ENCODE measurements at places on chromosomes 13 and 19.

GRCh38 chr19:7242601-7243258, 51.5 kb downstream of the INSR start:
- no peak for DNase-seq

DNA sequence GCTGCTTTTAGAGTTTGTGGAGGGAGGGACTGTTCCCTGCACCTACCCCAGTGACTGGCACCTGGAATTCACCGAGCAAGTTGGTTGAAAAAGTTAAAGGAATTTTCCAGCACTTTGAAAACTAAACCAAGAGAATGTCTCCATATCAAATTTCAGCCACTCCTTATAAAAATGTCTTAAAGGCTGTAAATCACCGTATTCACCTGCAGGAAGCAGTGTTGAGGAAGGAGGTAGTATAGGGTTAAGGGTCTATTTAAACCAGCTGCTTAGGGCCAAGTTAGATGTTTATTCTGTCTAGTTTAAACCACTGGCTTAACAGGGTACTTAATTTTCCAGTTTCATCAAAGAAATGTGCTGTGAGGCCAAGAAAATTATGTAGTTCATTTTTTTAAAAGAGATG, 3.8 kb upstream of the RAB20 start:
- DNase-seq, result no peak

DNA sequence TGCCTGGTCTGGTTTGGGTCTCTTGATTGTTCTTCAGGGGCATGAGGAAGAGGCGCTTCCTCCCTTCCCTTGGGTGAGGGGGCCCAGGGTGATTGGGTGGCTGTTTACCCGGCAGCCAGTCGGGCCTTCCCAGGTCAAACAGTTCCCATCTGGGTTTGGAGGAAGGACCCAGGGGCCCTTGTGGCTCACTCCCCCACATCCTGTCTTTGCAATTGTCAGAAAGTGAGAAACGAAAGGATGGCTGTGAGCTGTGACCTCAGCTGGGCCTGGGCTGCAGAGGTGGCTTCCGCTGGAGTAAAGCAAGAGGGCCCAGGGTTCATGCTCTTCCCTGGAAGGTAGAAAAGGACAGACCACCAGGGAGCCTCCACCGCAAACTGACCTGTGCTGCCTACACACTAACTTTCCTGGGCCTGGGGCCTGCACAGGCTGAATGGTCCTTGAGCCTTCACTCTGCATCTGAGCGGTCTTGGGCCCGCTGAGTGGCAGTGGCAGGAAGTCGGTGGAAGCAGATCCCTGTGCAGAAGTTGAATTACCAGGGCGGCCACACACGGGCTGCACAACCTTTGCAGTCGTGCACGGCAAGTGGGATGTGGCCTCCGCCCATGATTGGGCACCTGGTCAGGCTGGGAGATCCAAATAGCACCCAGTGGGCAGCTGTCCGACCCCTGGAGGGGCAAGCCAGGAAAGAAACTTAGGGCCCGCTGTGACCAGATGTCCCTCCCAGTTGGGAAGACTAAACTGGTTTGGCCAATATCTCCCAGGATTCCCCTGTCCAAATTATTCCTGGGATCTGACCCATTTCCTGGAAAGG, 5.3 kb upstream of the CD79A start:
- DNase-seq, result no peak

- DNase-seq, result no peak
These were observed 341.3 kb downstream of the TEX29 start for GRCh38 chr13:111661776-111662175.

- DNase-seq, result no peak
These were observed 74.9 kb downstream of the LHFPL6 start for GRCh38 chr13:39527961-39528660.

- DNase-seq, result no peak
These were observed 188.1 kb upstream of the PCDH17 start for GRCh38 chr13:57443494-57443893.

DNA sequence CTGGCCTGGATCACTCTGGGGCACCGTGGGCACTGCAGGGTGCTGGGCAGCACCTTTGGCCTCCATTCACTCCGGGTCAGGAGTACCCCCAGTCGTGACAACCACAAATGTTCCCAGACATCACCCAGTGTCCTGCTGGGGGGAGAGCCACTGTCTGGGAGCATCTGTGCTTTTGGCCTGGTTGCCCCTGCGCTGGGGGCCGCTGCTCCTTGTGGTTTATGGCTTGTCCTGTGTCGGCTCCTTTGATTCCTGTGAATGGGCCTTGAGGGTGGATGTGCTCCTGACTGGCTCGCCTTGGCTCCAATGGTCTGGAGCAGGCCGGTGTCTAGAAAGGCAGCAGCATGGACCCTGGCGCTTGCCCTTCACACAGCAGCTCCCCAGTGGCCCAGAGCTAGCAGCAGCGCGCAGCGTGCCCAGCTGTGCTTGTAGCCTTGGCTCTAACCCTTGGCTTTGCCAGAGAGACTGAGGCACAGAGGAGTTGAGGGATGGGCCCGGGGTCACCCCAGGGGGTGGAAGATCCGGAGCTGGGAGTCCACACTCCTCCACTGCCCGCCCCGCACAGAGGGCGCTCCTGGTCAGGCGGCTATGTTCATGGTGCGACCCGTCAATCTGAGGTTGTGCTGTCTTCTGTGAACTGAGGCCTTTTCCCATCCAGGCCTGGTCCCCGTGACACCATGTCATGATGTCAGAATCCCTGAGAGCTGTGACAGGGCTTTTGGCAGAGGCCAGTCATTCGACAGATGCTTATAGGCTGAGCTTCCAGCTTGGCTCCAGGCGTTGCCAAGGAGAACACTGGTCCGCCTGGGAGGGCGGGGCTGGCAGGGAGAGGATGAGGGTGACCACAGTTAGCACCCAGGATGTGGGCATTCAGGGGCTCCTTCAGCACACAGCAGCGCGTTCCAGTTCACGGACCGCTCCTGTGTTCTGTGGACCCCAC, 4.1 kb downstream of the DAZAP1 start:
- DNase-seq, result no peak

DNA sequence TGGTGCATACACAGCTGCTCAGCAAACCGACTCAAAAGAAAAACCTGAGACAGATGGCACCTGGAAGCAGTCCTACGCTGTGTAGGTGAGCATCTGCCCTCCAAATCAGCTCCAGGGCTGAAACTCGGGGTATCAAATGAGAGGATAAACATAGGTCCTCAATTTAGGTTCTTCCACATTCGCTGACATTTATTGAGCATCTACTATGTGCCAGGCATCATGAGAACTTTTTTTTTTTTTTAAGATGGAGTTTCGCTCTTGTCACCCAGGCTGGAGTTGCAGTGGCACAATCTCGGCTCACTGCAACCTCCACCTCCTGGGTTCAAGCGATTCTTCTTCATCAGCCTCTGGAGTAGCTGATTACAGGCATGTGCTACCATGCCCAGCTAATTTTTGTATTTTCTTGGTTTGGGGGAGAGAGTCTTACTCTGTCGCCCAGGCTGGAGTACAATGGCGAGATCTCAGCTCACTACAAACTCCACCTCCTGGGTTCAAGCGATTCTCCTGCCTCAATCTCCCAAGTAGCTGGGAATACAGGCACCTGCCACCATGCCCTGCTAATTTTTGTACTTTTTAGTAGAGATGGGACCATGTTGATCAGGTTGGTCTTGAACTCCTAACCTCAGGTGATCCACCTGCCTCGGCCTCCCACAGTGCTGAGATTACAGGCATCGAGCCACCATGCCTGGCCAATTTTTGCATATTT, 13.4 kb downstream of the QPCTL start:
- DNase-seq, result no peak

- DNase-seq, result no peak
These were observed at the start of gene MLNR for GRCh38 chr13:49220036-49220855. Gene MLNR, plus strand, starts transcription at chr13:49220338. Its CDS starts 0 bp downstream, at chr13:49220338.

GRCh38 chr13:25771202-25771601, 280.6 kb downstream of the SHISA2 start:
- no peak for DNase-seq

GRCh38 chr13:73341748-73342147, 282.9 kb downstream of the KLF5 start:
- no peak for DNase-seq

- DNase-seq, result no peak
These were observed 57.8 kb downstream of the WTIP start for GRCh38 chr19:34539396-34539795.

GRCh38 chr13:102628559-102628958, 31.8 kb downstream of the TPP2 start:
- no peak for DNase-seq

DNA sequence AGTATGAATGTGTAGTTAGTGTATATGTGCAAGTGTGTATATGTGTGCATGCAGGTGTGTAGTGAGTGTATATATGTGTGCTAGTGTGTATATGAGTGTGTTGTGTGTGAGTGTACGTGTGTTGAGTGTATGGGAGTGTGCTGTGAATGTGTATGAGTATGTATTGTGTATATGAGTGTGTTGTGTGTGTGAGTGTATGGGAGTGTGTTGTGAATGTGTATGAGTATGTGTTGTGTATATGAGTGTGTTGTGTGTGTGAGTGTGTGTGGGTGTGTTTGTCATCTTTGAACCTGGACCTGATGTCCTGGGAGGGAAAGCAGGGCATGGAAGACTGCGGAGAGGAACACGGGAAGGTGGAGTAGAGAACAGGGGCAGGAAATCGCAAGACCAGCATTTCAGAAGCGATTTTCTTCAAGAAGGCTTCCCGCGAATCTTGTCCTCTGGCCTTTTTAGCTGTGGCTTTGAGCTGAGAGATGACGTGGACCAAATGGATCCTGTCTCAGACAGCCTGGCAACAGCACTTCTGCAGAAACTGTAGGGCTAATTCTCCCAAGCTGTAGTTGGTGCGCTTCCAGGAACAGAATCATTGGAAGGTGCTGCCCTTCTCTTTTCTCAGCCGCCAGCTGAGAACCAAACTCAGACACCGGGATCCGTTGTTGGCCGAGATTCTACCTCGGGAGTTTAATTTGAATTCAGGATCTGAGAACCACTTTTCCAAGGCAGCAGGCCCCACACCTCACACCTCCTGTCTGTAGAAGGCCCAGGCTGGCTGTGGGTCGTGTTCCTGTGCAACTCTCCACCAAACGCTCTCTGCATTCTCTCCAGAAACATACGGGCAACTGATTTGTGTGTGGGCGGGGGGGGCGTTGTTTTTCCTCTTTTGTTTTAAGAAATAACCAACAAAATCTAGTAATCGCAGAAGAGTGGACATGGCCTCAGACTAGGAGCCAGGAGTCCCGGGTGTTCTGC, 94.7 kb upstream of the RAP2A start:
- DNase-seq, result no peak

DNA sequence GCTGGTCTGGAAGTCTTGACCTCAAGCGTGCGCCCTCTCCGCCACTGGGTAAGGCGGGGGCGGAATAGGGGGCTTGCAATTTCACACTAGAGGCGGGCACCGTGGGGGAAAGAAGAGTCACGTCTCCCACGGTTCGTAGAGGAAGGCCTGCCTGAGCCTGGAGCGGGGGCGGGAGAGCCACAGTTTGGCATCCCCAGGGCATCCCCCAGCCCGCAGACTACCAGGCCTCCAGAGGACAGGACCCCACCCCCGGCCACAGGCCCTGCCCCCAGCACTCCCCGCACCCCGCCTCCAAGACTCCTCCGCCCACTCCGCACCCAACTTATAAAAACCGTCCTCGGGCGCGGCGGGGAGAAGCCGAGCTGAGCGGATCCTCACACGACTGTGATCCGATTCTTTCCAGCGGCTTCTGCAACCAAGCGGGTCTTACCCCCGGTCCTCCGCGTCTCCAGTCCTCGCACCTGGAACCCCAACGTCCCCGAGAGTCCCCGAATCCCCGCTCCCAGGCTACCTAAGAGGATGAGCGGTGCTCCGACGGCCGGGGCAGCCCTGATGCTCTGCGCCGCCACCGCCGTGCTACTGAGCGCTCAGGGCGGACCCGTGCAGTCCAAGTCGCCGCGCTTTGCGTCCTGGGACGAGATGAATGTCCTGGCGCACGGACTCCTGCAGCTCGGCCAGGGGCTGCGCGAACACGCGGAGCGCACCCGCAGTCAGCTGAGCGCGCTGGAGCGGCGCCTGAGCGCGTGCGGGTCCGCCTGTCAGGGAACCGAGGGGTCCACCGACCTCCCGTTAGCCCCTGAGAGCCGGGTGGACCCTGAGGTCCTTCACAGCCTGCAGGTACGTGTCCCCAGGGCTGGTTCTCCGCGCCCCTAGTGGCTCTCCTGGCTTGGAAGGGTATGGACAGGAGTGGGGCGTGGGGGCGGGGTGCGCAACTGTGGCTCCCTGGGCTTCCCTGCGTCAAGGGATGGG, at the start of gene ANGPTL4:
TSS of gene ANGPTL4 (plus strand) at position 353 of the 969 bp plus-strand sequence. CDS start at position 520, 167 bp downstream.
- no peak for DNase-seq

GRCh38 chr13:46896341-46897137, at the start of gene HTR2A:
Gene HTR2A, minus strand, starts transcription at chr13:46897053. Its CDS starts 1,147 bp downstream, at chr13:46895906.
- no peak for DNase-seq

Data from NCI-H2107 (cell line).